ENCODE measurements at places on chromosomes 2 and 18.
A peak's percentile ranks its signal among the peaks of the same experiment; 100 is the strongest.

- peak; percentile 57 for DNase-seq
These were observed 56.7 kb upstream of the FHL2 start for GRCh38 chr2:105455488-105456003.

- no peak for DNase-seq
These were observed 24.7 kb upstream of the AGAP1 start for GRCh38 chr2:235468978-235469655.

GRCh38 chr18:48408727-48409590 is at the start of gene ZBTB7C:
Gene ZBTB7C (minus strand): TSS chr18:48409383.
- DNase-seq, result peak; percentile 51

DNA sequence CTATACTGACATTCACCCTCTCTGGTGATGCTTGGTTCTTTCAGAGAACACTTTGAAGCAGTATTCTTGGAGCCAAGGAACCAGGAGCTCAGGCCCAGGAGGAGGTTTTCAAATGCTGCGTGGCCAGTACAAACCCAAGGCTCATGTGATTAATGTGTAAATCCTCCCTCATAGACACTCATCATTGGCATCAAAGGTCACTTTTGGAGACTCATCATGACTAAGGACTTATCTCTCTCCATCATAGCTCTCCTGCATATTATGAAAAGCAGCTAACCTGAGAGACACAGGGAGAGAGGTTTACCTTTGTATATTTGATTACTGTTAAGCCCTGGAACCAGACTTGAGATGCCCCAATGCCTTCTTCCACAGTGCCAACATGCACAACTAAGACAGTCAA is 115.3 kb upstream of the SRD5A2 start:
- DNase-seq, result no peak
